ENCODE measurements at places on chromosomes 7 and 10.

GRCh38 chr10:31780717-31781116 lies 147.9 kb downstream of the ARHGAP12 start:
- no peak for DNase-seq

DNA sequence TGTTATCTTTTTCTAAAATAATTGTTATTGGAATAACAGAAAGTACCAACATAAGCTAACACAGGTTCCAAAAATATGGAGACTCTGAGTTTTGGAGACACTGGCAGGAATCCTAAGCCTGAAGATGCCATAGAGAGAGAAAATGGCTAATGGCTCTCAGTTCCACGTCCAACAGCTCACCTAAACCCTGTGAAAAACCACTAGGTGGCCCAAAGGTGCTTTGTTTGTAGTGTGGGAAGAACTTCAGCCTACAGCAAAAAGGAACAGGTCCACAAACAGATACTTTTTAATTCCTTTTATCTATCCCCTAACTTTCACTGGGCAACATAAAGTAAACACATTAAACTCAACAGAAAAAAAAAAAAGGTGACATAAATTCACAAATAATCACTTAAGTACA lies 272.3 kb downstream of the SEMA3D start:
- no peak for DNase-seq

GRCh38 chr7:158700008-158700407 lies 4.6 kb downstream of the NCAPG2 start:
- DNase-seq = no peak

DNA sequence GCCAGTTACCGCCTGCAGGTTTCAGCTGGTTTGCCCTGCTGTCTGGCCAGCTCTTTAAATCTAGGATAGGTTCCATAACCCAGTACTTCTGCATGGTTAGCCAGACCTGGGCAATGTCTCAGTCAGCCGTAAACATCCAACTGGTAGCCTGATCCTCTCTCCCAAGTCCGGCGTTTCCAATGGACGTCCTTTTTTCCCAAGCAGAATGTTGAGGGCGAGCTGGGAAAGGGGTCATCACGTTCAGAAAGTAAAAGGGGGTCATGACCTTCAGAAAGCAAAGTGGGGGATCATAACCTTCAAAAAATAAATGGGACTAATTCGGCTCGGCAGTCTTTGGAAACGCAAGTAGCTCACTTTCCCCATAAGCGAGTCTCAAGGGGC lies 430 bp downstream of the PON3 start:
- DNase-seq = no peak

GRCh38 chr10:49144058-49144720 lies 10.4 kb upstream of the FAM170B start:
- peak; percentile 57 for DNase-seq

DNA sequence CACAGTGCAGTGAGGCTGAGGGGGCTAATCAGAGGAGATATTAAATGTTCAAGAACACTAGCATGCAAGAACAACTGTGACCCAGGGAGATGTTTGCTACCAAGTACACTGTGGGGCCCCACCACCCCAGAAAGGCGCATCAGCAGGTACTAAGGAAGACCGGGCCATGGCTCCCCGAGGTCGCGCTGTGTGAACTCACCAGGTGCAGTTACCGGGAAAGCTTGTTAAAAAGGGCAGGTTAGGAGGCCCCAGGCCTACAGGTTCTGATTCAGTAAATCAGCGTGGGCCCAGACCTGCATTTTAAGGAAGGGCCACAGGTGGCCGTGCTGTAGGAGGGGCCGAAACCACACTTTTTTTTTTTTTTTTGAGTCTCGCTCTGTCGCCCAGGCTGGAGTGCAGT lies 54.6 kb downstream of the TMEM209 start:
- no peak for DNase-seq

DNA sequence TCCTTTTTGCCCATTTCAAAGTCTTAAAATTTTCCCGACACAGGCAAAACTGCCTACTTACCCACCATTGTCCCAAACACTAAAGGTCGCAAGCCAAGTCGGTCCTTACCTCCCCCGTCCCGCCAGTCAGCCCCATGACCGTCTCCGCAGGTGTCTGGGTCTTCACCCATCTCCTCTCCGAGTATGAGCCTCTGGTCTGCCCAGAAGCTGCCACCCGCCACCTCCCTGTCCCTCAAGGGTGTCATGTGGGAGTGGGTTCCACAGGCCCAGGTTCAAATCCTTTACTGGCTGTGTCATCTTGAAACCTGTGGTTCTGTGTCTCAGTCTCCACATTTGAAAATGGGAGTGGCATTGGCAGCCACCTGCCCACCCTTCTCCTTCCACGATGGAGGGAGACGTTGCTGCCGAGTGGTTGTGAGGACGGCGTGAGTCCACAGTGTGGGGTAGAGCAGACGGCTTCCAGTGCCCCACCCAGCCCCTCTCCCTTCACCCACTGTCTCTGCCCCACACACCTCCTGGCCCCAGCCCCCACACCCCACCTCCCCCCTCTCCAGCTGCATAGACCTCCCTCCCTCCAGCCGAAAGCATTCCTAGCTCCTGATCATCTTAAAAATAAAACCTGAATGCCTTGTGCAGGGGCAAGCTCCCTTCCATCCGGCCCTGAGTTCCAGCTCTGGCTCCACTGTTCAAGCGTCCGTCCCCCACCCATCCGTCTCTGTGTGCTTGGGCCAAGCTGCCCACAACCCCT lies 35.3 kb downstream of the FOXL3 start:
- no peak for DNase-seq

DNA sequence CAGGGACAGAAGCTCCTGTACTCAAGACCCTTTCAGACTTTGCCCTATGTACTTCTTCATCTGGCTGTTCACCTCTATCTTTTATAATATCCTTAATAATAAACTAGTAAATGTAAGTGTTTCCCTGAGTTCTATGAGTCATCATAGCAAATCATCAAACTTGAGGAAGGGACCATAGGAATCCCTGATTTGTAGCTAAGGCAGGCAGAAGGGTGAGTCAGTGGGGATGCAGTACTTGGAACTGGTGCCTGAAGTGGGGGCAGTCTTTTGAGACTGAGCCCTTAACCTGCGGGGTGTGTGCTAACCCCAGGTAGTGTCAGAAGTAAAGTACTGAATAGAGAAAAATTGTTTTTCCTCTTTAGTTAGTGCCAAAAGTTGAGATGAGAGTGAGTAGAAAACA lies 6.2 kb upstream of the TMEM243 start:
- no peak for DNase-seq

GRCh38 chr10:132309879-132310591 lies 2.3 kb upstream of the STK32C start:
- no peak for DNase-seq

Data from AG08395 (cell line).